EL (cell line): ENCODE measurements at places on chromosomes 4 and X.

DNA sequence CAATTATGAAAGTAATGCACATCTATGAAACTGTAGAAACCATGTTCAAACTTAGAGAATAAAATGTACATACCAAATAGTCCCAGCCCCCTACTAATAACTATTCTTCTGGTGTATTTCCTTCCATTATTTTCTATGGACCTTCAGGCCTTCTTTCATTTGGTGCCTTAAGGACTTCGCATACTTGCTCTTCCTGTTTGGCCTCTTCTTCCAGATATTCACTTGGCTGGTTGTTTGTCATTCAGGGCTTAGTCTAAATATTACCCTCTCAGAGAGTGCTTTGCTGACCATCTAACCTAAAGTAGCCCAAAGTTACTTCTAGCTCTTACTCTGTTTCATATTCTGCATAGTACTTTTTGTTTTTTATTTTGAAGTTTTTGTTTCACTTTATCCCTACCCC, 70.3 kb upstream of the ARMCX2 start:
- DNase-seq = no peak

- peak; percentile 41 for DNase-seq
Observed at GRCh38 chr4:41887821-41888686, 47.2 kb upstream of the TMEM33 start.

DNA sequence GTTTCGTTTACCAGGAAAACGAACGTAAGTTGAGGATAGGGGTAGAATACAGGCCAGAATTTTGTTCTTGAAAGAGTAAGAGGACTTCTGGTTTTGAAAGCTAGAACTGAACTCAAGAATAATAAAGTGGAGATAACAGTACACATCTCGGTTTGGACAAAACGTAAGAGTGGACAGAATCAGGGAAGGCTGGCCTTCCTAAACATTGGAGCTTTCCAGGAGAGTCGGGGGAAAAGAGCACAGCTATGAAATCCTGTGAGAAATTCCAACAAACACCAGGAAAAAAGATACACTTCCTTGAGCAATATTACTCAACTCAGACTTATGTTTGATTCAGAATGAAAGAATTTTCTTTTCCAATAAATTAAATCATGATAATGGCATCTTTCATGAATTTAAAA, 1.2 kb downstream of the CTSO start:
- DNase-seq = peak; percentile 45

- peak; percentile 55 for DNase-seq
Observed at GRCh38 chrX:84187533-84188319, at the start of gene RPS6KA6. TSS of gene RPS6KA6 (minus strand) at chrX:84188199. CDS start at chrX:84187899, 300 bp downstream.

- no peak for DNase-seq
Observed at GRCh38 chr4:168248176-168248710, 70.3 kb downstream of the DDX60 start.

DNA sequence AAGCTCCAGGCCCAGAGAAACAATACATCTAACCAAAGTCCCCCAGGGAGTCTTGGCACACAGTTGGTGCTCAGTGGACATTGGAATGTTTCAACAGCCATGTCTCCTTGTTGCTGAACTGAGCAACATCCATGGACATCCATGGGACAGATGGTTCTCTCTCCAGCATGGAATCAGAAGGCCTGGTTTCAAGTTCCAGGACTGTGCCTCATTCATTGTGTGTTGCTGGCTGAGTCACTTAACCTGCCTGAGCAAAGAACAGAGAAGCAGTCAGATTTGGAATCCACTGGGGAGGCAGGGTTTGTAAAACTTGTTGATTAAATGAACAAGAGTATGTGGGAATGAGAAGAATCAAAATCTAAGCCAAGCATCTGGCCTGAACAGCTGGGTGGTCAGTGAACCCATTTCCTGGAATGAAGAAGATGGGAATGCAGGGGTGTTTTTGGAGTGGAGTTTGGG, 147.9 kb downstream of the CHIC2 start:
- DNase-seq = peak; percentile 31

DNA sequence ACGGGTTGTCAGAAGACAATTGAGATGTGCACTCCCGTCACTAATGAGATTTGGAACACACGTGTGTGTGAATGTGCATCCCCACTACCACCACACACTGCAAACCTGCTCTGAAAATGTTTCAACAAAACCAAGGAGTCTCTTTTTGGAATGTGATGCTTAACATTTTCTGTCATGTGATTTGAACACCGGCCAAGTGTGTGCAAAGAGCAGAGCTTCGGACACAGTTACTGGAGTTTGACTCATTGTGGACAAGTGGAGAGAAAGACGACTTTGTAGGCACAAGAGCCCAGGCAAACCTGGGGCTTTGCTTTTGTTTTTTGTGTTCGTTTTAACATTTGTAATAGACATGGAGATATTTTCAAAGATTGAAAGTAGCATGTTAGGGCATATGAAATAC, 49.2 kb downstream of the CCKAR start:
- peak; percentile 28 for DNase-seq

- DNase-seq = peak; percentile 25
Observed at GRCh38 chr4:120709991-120710390, 212.5 kb downstream of the PRDM5 start.

- no peak for DNase-seq
Observed at GRCh38 chr4:128906581-128906980, 97.1 kb downstream of the JADE1 start.

GRCh38 chr4:67886281-67886680, 2.5 kb upstream of the TMPRSS11D start:
- DNase-seq = peak; percentile 31
